ENCODE measurements at places on chromosomes 12 and 14.

DNA sequence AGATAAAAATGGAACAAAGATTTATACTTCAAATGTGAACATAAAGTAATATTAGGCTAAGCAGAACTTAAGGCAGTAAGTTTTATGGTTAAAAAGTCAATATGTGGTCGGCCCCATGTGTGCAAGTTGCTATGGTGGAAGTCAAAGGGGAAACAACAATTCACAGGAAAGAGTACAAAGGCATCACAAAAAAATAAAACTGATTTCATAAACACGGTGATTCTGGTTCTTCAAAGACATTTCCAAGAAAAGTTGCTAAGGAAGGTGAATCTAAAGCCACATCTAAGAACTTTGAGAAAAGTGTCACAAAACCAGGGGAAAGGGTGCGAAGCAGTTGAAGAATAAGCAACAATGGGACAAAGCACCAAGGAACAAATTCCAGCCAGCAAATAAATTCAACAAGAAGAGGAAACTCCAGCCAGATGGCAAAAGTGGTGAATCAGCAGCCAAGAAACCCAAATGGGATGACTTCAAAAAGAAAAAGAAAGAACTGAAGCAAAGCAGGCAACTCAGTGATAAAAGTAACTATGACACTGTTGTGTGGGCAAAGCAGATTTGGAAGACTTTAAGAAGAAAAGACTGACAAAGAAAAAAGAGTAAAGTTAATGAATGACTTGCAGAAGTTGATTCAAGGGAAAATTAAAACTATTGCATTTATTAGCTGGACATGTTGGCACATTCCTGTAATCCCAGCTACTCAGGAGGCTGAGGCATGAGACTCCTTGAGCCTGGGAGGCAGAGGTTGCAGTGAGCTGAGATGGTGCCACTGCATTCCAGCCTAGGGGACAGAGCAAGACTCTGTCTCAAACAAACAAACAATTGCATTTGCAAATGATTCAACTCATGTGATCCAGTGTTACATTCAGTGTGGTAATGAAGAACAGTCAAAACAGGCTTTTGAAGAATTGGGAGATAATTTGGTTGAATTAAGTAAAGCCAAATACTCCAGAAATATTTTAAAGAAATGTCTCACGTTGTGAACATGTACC is 19.5 kb downstream of the PTGDR start:
- no peak for DNase-seq

DNA sequence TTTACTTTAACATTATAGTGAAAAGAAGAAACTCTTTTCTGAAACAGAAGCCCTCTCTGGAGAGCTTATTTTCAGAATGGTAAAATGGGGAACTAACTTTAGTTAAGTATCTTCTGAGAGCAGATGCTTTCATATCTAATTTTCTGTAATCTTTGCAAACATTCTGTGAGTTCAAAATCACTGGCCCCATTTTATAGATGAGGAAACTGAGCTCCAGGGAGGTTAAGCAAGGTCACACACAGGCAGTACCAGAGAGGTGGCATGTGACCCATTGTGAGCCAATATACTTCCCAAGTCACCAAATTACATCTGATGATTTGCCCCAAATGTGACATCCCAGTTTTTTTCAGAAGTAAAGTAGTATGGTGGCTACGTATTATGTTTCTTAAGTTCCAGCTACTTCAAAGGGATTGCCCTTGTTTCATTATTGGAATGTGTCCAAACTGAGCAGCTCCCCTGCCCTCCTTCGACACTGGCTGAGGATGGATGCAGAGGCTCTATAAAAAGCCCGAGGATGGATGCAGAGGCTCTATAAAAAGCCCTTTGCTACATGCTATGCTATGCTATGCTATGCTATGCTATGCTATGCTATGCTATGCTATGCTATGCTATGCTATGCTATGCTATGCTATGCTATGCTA is 36.2 kb upstream of the NUDT4 start:
- no peak for DNase-seq

- DNase-seq = no peak
Observed at GRCh38 chr14:99660794-99661193, 15.9 kb downstream of the HHIPL1 start.

- DNase-seq = no peak
Observed at GRCh38 chr12:38411426-38411825, 94.9 kb downstream of the ALG10B start.

DNA sequence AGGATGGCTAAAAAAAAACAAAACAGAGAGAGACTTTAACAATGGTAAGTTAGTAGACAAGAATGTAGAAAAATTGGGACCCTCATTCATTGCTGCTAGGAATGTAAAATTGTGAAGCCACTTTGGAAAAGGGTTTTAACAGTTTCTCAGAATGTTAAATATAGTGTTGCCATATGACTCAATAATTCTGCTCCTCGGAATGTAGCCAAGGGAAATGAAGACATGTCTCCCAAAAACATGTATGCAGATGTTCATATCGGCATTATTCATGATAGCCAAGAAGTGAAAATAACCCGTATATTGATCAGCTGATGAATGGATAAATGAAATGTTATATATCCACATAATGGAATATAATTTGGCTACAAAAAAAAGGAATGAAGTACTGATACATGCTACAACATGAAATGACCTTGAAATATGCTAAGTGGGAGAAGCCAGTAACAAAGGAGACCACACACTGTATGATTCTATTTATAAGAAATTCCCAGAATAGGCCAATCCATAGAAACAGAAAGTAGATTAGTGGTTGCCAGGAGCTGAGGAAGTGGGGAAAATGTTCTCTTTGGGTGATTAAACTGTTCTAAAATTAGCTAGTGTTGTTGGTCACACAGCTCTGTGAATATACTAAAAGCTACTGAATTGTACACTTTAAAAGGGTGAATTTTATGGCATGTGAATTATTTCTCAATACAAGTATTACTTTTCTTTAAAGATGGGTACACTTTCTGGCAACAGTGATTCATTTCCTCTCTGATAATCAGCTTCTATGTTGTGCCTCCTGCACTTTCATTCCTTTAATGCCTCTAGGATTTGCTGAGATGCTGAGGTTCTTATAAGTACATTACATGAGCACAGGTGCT is 132.5 kb downstream of the DAAM1 start:
- DNase-seq = no peak

Data from adrenal gland (tissue), 19 donors.